ENCODE measurements at places on chromosomes 2 and 18.

- no peak for DNase-seq
Observed at GRCh38 chr18:55419947-55420664, 167.9 kb downstream of the TCF4 start.

GRCh38 chr2:101340141-101340551 lies 31.6 kb upstream of the RNF149 start:
- no peak for DNase-seq

DNA sequence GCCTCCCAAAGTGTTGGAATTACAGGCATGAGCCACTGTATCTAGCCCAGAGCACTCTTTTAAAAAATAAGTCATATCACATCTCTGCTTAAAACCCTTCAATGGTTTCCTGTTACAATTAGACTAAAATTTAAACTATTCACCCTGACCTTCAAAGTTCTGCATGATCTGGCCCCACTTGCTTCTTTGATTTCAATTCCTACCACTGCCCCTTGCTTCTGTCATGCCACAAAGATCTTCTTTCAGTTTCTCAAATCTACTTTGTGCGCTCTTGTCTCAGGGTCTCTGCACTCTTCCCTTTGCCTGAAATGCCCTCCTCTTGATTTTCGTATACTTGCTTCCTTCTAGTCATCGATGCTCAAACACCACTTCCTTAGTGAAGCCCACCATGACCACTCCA lies 213.0 kb downstream of the TMEM247 start:
- DNase-seq = no peak

DNA sequence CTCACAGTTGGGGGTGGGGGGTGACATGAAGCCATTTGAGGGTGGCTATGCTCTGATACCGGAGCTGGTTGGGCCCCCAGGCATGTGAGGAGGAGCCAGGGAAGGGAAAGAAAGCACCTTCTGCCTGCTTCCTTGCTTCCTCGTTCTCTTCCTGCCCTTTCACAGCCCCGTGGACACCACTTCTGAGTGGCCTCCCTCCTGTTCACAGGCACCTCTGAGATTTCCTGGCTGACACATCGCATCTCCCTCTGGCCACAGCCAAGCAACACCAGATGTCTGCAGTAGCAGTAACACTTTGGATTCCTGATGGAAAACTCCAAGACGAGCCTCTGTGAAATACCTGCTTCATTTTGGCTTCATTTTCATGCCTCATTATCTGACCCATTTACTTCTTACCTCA lies 64.7 kb upstream of the ST3GAL5 start:
- DNase-seq = no peak

- no peak for DNase-seq
Observed at GRCh38 chr2:200635251-200635650, 49.4 kb downstream of the AOX1 start.

DNA sequence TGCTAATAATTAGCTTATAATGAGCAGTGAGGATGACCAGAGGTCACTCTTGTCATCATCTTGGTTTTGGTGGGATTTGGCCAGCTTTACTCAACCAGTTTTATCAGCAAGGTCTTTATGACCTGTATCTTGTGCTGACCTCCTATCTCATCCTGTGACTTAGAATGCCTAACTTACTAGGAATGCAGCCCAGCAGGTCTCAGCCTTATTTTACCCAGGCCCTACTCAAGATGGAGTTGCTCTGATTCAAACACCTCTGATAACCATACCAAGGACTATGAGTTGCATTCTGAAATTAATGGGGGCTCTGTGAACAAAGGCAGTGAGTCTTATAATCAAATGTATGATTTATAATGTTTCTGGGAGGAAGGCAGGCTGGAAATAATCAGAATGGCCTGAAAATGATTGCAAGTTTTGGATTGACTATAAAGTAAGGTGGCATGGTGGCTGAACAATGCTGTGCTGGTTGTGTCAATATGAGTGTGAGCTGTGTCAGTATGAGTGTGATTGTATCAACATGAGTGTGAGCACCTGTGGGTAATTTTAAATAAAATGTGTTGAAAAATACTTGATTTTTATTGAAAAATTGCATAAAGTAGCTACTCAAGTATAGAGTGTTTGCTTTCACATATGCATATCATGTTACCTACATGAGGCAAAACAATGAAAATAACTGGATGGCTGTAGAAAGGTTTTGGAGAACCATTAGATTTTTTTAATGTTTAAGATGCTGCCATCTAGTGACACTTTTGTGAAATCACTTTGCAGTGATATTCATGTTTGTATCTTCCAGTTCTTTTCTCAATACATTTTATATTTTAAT lies 103.0 kb downstream of the KYNU start:
- DNase-seq = no peak
